Stimulated activated CD8-positive, alpha-beta memory T cell treated with anti-CD3 and anti-CD28 coated beads, Interleukin-15, amount 100 ng/mL, for 24 hours (primary cell): ENCODE measurements at places on chromosomes 5 and 9.
A peak's percentile ranks its signal among the peaks of the same experiment; 100 is the strongest.

- DNase-seq: no peak
These were observed 18.4 kb downstream of the ADAMTS16 start for GRCh38 chr5:5158472-5158895.

- no peak for DNase-seq
These were observed 233.4 kb downstream of the NR3C1 start for GRCh38 chr5:143170104-143170503.

DNA sequence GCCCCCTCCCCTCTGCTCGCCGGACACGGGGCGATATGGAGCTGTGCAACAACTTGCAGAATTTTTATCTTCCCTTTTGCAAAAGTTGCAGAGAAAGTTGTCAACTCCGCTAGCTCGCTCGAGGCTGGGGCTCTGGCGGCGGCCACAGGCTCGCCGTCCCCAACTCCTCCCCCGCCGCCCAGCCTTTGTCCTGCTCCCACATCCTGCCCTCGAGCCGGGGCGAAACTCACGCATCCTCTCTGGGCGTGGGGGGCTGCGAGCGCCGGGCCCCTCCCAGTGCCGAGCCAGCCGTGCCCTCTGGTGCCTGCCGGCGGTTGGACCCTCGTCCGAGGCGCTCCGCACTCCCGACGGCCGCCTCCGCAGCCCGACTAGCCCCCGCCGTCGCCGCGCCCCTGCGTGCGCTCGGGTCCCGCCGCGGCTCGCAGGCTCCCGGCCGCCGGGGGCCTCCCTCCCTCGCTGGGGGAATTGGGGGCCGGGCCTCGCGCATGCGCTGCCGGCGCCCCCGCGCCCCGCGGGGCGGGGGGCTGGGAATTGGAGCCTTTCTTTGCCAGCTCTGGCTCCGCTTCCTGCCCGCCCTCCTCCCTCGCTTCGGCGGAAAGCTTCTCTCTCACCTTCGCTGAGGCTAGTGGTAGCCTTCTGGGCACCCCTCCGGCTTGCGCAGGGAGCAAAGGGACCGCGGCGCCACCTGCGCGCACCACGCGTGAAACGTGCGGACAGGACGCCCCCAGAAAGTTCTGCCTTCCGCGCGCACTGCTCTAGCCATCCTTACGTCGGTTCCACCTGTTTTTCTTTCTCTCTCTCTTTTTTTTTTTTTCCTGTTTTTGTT, at the start of gene CCNJL:
TSS of gene CCNJL (minus strand) at position 431 of the 826 bp plus-strand sequence. CDS start 641 bp downstream, outside the sequence.
- no peak for DNase-seq

DNA sequence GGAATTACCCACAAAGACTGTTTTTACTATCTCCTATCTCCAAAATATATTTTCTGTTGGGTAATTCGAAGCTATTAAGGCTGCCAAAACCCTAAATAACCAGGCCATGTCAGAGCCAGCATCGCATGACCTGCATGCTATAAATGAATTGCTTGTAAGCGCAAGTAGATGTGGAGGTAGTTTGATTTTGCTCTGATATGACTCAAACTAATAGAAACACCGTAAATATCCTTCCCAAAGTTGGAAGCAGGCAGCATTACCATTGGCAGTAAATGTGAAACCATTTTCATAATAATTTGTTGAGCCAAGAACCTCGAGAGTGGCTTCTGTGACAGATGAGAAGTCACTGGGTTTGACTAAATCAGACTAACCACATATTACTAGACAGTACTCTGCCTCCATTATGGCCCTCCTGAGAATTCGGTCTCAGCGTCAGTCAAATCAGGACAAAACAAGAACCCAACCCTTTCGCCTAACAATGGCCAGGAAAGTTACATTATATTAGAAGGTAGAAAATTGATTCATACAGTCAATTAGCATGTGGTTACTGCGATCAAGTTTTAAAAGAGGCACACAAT, 289.8 kb downstream of the SPOCK1 start:
- no peak for DNase-seq

DNA sequence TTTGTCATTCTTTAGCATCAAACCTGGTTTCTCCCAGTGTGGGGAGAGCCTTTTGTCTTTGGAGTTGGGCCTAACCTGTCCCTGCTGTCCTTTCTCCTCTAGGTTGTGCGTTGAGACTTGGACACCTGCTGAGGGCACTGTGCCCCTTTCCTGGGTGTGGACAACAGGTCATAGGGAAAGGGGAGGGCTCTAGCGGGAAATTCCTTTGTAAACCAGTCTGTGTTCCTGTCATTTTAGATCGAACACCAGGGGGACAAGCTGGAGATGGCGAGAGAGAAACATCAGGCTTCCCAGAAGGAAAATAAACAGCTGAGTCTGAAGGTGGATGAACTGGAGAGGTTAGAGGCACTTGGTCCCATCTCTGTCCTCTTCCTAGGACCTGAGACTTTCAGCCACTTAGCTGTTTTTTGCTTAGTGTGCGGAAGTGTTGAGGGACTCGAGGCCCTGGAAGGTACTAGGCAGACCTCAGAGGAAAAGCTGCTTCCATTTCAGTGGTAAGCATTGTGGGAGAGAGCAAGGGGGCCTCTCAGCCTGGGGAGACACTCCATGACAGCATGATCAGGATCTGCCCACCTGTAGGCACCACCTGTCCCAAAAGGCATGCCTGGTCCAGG, 8.6 kb upstream of the GLE1 start:
- no peak for DNase-seq

DNA sequence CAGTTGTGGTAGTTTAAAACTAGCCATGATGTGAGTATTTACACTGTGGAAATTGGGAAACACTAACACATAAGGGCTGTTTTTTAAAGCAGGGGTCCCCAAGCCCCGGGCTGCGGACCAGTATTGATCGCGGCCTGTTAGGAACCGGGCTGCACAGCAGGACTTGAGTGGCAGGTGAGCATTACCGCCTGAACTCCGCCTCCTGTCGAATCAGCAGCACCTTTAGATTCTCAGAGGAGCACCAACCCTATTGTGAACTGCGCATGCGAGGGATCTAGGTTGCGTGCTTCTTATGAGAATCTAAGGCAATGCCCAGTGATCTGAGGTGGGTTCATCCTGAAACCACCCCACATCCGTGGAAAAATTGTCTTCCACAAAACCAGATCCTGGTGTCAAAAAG, 127.8 kb downstream of the PCSK5 start:
- no peak for DNase-seq

DNA sequence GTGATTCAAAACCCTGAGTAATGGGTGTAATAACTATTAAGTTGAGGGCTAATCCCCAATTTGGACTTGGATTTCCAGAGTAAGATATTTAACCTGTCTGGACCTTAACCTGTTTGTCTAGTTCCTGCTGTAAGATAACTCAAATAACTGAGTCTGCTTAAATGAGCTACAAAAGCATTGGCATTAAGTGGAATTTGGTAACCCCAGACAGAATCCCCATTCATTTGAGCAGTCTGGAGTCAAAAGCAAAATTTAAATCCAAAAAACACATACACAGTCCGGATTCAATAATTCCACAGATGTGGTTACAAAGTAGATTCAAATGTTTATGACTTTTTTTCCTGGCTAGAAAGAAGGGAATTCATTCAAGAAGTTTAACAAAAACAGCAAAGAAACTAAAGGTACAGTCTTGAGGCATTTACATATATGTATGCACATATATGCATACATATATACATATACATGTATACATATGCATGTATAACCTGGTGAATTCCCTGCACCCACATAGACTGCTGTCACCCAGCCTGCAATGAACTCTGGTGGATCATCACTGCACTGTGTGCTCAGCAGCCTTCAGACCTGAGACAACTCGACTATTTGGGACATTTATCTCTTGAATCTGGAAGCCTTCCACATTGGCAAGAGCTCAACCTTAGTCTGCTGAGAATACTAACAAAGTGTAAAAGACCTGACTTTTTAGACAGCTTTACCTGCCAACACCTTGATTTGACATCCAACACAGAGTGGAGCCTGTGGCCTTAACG, 205.4 kb downstream of the LURAP1L start:
- no peak for DNase-seq

GRCh38 chr5:125227333-125228095, 481.1 kb upstream of the ZNF608 start:
- no peak for DNase-seq

DNA sequence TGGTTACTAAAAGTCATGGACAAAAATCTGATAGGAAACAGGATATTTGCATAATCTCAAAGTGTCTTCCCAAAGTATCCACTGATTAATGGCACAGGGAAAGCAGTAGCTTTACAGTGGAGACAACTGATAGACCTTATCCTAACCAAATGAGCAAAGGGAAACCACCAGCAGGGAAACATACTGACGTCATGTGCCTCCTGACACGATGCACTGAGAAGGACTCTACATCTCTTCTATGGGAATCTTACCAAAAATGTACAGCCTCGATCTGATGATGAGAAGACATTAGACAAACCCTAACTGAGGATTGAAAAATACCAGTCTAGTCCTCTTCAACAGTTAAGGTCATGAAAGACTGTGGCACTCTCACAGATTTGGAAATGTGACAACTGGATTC, 166.2 kb downstream of the INSYN2B start:
- no peak for DNase-seq

GRCh38 chr9:21381448-21382339, 3.5 kb downstream of the IFNA2 start:
- no peak for DNase-seq

- DNase-seq: no peak
These were observed 476.8 kb upstream of the C9orf72 start for GRCh38 chr9:28050046-28050445.

DNA sequence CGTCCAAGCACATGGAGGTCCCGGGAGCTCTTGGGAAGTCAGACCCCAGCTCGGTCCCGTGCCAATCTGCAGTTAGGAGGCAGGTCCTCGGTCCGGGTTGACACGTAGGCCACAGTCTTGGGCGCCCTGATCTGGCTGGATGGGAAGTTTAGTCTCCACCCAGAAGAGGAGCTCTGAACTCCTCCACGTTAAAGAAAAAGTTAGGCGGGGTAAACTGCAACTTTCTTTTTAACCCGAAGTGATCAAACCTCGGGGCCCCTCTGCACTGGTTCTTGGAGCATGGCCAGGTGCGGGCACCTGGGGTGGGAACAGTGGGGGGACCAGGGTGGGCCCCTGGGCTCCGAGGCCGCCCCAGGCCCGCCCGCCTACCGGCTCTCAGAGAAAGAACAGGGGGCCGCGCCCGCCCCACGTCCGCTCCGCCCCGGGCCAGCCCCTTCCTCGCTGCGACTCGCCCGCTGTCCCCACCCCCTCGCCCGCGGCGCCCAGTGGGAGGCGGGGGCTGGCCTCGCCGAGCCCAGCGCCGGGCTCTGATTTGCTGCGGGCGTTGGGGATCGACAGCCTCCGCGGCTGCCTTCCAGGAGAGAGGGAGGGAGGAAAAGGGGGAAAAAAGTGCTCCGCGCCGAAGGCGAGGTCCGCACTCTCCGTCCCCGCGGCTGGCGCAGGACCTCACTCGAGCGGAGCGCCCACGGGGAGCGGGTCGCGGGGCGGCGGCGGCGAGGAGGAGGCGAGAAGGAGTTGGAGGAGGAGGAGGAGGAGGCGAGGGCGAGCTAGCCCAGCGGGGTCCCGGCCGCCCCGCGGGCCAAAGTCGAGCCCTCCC, at the start of gene COL5A1:
TSS of gene COL5A1 (plus strand) at position 631 of the 817 bp plus-strand sequence. CDS start 385 bp downstream, outside the sequence.
- peak; percentile 4 for DNase-seq

DNA sequence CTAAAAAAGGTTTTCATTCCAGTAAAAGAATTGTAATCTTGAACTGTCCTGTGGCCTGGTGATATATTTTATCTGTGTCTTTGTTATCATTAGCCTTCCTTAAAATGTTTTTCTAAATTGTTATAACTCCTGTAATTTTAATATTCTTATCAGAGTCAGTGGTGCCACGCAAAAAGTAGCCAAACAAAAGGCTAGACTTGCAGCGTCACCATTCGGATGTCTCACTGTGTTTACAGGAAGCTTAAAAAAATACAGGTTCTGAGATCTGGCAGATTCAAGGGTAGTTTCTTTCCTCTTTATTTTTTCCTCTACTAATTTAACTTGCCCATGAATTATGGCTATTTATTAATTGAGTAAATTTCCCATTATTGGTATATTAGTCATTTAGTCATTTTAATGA, 362.3 kb downstream of the MAT2B start:
- DNase-seq: no peak

DNA sequence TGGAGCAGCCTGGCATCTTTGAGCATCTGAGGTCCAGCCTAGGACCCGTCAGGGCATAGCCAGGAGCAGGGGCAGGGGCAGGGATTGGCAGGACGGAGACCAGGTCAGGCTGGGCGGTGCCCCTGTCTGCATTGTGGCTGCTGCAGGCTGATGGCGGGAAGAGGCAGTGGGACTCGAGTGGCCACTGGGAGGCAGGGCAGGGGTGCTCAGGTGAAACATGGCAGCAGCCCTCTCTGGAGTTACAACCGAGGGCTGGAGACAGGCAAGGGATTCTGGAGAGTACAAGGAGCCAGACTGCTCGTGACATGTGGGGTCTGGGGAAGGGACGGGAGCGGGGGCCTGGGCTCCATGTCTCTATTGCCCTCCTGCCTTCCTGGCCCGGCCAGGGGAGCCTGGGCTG, 97.4 kb upstream of the RAPGEF1 start:
- no peak for DNase-seq

DNA sequence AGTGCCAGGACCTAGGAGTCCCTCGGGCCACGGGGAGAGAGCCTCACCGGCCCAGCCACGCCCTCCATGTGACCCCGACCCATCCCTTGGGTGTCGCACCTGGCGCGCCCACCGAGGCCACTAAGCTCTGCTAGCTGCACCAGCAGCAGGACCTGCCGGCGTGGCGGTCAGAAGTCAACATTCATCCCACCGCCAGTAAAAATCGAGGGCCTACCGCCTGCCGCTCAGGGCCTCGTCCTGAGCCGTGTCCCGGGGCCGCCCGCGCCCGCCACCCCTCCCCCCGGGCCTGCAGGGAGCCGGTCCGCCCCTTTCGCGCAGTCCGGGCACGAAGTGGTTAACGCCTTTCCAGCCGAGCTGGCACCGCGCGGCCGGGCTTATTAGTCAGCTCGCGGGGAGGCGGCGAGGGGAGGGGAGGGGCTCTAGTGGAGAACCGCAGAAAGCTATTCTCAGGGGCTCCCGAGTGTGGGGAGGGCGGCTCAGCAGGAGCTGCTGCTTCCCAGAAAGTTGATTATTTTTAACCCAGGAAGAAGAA, 124.4 kb downstream of the C9orf50 start:
- peak; percentile 51 for DNase-seq

GRCh38 chr5:44809956-44810420, 1.2 kb downstream of the MRPS30 start:
- no peak for DNase-seq
